ENCODE measurements at places on chromosomes 3 and 15.

GRCh38 chr15:93107646-93108045, 18.6 kb upstream of the RGMA start:
- DNase-seq = no peak

DNA sequence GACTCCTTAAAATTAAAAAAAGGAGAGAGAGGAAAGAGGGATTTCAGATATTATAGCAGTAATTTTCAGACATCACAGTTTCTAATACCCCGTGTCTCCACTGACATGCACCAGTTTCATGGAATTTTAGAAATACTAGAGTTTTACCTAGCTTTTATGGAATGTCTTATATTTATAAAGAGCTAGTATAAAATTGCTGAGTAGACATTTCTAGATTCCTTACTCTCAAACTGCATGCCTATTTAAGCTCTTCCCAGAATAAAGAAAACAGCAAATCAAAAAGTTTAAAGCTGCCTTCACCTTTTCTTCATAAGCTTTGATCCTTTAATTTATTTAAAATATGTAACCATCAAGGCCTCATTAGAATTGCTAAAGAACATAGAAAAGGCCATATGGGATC, 247.4 kb upstream of the IL12A start:
- no peak for DNase-seq

- no peak for DNase-seq
These were observed 2.8 kb downstream of the ZIC4 start for GRCh38 chr3:147403511-147403910.

GRCh38 chr3:10364806-10365205, 43.9 kb upstream of the SEC13 start:
- no peak for DNase-seq

DNA sequence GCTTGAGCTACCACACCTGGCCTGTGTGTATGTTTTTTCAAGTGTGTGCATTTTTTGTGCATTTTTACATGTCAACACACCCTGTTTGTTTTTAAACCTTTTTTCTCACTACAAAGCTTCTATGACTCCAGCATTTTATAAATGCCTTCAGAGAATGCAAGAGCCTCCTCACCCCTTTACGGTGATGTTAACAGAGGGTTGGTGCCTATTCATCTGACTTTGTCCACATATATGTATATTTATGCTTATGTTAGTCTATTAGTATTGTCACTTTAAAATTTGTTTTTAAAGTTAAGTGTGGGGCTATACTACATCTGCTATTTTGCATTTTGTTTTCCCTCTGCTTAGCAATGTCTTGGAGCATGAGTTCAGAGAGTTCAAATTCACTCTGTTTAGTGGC, 45.8 kb downstream of the EEFSEC start:
- no peak for DNase-seq

- DNase-seq = no peak
These were observed 168.7 kb upstream of the TMCO5A start for GRCh38 chr15:37765786-37766185.

DNA sequence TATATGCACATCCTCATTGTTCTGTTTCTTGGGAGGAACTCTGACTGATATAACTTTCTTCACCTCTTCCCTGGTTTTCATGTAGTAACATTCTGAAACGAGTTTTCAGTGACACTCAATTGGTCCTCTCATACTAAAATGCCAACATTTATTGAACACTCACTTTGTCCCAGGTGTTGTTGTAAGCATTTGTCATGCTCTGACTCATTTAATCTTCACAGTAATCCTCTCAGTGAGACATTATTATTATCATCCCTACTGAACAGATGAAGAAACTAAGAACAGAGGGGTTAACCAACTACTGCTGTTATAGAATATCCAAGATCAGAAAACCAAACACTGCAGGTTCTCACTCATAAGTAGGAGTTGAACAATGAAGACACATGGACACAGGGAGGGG, 94.1 kb upstream of the MRPL3 start:
- DNase-seq = no peak

- no peak for DNase-seq
These were observed 10.2 kb upstream of the HHATL start for GRCh38 chr3:42712688-42713372.

DNA sequence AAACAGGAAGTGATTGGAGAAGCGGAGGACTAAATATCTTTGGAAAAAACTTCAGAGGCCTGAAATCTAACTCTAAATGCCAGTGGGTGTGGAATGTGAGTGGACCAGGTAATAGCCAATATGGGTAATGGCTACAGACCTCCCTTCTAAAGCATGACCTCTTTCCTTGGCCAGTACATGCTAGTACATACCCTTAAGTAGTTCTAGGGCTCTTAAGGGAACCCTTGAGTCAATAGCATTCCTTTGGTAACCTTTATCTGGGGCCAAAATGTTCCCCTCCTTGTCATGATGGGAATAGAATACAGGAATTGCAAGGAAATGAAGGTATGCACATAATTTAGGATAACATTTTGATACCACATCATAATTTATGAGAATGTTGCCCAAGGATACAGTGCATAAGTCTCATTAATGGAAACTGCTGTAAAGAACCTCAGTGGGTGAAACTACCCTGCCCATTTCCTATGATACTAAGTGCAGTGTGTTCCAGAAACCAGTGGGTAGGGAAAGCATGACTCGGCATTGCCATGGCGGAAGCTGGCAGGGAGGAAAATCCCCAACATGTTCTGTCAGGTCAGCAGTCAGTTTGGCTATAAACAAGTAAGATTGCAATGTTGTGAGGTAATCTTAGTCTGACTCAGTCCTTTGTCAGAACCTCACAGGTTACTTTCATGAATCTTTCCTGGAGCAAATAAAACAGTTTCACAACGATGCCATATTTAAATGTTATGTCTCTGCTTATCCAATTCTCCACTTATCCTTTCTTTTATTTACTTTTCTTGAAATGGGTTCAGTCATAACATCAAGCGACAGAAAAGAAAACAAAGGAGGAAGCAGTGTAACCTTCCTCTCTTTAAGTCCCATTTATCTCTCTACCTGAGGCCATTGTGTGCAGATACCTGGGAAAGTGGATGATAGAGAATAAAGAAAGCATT, 23.5 kb upstream of the RAP2B start:
- peak; percentile 83 for DNase-seq

DNA sequence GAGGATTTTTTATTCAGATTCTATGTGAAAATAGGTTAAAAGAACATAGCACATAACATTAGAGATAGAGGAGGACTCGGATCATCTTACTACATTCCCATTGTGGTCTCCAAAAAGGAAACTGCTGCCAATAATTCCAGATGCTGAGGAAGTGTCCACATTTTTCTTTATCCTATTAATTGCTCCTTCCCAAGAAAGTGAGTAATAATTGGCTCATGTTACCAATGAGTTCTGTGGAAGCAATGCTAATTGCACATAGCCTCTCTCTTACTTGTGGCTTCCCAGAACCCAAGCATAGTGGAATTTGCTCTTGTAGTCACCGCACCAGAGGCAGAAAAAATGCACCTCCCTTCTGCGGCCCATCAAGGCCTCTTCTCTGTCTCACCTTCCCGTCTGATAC, 208.4 kb downstream of the PLOD2 start:
- DNase-seq = no peak

DNA sequence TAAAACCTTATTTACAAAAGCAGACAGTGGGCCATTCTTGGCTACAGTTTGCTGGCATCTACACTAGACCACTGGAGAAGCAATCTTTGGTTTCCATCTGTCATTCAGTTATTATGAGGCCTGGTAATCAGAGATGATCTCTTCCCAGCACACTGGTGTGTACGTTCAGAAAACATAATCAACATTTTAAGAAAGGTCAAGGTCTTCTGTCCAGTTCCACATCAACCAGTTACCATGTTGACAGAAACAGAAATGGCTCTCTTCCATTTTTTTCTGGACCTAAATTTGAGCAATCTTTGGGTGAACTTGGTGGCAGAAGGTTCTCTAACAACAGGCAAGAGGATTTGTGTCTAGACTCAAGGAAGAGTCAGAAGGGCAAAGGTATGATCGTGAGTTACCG, 29.8 kb upstream of the ARHGEF3 start:
- no peak for DNase-seq

GRCh38 chr3:100709842-100710260, 557 bp downstream of the TFG start:
- DNase-seq = peak; percentile 18

DNA sequence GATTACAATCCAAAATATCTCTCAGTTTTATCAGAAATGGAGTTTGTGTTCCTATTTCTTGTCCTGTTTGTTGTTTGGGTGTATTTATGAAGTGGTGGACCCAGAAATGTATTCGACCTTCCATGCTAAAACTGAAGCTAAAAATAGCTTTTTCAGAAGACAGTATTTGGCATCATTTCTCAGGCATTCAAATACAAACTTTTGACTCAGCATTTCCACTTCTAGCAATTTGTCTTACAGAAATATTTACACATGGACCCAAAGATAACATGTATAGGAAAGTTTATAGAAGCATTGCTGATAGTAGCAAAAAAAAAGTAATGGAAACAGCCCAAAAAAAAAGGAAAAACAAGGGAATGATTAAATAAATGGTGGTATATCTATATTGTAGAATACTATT, 156.3 kb downstream of the HCN4 start:
- no peak for DNase-seq

- DNase-seq = no peak
These were observed 4.6 kb downstream of the CACNA1D start for GRCh38 chr3:53498806-53499641.

GRCh38 chr15:99393641-99394040, 142.4 kb downstream of the LRRC28 start:
- no peak for DNase-seq

DNA sequence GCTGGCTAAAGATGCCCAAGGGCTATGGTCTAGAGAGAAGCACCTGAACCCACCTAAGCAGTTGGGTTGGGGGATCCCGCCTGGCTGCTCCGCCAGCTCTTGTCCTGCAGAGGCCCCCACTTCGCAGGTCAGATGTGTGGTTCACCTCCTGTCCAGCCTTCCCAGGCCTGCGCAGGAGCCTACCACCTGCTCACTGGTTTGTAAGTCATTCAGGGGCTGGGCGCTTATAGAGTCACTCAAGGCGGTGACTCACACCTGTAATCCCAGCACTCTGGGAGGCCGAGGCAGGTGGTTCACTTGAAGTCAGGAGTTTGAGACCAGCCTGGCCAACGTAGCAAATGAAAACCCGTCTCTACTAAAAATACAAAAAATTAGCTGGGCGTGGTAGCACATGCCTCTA, 3.9 kb upstream of the FURIN start:
- no peak for DNase-seq

- DNase-seq = no peak
These were observed 167.1 kb upstream of the WNT5A start for GRCh38 chr3:55654123-55654760.

GRCh38 chr3:143439817-143440216, 320.2 kb downstream of the CHST2 start:
- DNase-seq = no peak

DNA sequence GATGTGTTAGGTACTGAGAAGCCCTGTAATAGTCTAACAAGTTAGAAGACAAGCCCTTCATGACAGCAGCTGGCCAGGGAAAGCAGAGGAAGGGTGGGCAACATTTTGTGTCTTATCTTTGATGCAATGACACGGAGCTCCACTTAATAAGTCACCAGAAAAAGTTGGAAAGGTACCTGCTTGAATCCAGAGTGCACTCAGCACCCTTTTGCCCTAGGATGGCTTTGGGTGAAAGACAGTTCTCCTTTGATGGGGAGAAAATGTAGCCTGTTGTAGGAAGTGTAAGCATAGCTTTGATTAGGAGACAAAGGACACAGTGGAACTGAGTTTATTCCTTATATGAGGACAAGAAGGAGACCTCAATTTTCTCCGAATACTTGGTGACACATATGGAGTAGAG, 137.0 kb downstream of the ARPP21 start:
- DNase-seq = no peak

- no peak for DNase-seq
These were observed 36.8 kb downstream of the HGD start for GRCh38 chr3:120645083-120645845.

DNA sequence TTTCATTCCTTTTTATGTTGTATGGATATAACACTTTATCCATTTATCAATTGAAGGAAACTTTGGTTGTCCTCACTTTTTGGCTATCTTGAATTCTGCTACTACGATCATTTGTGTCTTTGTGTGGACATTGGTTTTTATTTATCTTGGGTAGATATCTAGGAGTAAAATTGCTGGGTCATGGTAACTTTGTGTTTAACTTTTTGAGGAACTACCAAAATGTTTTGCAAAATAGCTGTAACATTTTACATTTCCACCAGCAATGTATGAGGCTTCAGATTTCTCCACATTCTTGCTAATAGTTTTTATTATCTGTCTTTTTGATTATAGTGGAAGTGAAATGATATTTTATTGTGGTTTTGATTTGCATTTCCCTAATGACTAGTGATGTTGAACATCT, 55.6 kb downstream of the TLNRD1 start:
- no peak for DNase-seq

GRCh38 chr3:72047221-72047871, 262.4 kb upstream of the PROK2 start:
- DNase-seq = no peak

GRCh38 chr3:195715583-195716266, 5.1 kb upstream of the MUC20 start:
- peak; percentile 65 for DNase-seq

- DNase-seq = no peak
These were observed 27.3 kb upstream of the PLA2G4D start for GRCh38 chr15:42121682-42122081.

DNA sequence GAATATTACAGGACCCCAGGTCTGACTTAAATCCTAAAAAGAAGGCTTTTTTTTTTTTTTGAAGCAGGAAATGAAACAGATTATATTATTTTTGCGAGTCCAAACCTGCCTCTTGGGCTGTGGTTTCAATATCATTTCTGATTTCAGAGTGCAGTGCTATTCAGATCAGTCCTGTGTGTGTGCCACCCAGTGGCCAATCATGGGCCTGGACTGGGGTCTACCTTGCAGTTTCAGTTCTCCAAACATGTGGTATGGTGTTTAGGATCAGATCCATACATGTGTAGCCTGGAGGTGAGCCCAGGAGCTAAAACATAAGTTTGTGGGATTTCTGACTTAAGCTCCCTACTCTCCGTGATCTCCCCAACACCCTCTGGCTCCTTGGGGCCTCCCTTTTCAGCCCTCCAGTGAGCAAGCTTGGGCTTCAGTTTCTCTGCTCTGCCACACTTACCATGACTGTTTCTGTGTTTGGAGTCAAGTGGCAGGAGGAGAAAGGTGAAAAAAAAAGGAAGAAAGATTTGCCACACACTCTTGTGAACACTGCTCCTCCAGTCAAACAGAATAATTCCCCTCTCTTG, 12.1 kb upstream of the THSD4 start:
- DNase-seq = no peak

DNA sequence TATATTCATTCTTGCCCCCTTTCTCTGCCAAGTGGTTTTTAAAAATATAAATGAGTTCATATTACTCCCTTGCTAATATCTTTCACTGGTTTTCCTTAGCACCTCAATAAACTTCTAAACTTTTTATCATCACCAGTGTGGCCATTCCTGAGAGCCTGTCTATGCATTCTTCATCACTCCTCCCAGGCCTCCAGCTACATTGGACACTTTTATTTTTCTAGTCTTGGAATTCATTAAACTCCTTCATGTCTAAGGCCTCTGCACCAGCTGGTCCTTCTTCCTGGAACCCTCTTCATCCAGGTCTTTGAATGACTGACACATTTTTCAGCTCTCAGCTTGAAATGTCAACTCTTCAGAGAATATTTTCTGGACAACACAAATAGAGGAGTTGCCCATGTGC, 120.4 kb upstream of the P2RY1 start:
- no peak for DNase-seq

GRCh38 chr3:186540835-186541226, 3.3 kb downstream of the CRYGS start:
- no peak for DNase-seq

GRCh38 chr15:39154227-39154638, 426.6 kb upstream of the THBS1 start:
- DNase-seq = no peak

GRCh38 chr15:56946150-56946549, 27.7 kb downstream of the TCF12 start:
- no peak for DNase-seq
